A549 treated with RU486 at 1 μM for 4 hours (cell line): ENCODE measurements at places on chromosomes 11 and 22. TPM values are rescaled to one million over a fixed set of nuclear protein-coding genes. Genes with fewer than 3 reads are reported as not detected.

CRYBB3 gene
- not detected in 5 replicates for total RNA-seq

OR2AG1 gene
- total RNA-seq, result not detected in 5 replicates

OR10G6 gene
- total RNA-seq, result not detected in 5 replicates

OR5B3 gene
- total RNA-seq, result not detected in 5 replicates

INPP5J gene
- 0.51 to 0.77 TPM (median 0.65 TPM) in 5 replicates for total RNA-seq

EHF gene
- 0.20 to 0.67 TPM (median 0.53 TPM) in 5 replicates for total RNA-seq

PPM1F gene
- 14.7 to 20.9 TPM (median 18.8 TPM) in 5 replicates for total RNA-seq

SSTR3 gene
- not detected in 5 replicates for total RNA-seq

OR51I1 gene
- total RNA-seq, result not detected in 5 replicates
